ENCODE measurements at places on chromosomes 12 and 14.

DNA sequence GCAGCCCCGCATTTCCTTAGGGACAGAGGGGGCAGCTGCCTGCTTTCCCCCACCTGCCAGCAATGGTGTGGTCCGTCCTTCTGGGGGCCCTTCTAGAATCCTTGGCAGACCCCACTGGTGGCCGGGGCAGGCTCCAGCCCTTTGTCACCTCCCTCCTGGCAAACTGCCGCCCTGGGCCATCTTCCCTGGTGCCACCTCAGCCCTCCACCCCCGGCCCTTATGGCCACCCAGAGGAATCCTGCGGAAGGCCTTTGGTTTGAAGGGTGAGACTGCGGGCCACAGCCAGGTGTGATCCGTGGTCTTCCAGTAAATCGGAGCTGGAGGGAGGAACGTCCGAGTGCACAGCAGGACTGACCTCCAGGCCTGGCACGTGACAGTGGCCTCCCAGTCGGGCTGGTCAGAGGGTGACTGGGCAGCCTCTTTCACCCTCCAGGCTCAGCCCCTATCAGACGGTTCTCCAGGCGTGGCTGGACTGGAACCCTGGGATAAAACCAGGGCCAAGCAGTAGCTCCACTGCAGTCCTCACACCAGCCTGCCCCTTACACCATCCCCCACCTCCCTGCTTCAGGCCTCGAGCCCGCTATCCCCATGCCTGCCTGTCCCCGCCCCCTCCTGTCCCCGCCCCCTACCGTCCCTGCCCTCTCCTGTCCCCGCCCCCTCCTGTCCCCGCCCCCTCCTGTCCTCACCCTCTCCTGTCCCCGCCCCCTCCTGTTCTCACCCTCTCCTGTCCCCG lies 12.4 kb downstream of the FBRSL1 start:
- no peak for DNase-seq

DNA sequence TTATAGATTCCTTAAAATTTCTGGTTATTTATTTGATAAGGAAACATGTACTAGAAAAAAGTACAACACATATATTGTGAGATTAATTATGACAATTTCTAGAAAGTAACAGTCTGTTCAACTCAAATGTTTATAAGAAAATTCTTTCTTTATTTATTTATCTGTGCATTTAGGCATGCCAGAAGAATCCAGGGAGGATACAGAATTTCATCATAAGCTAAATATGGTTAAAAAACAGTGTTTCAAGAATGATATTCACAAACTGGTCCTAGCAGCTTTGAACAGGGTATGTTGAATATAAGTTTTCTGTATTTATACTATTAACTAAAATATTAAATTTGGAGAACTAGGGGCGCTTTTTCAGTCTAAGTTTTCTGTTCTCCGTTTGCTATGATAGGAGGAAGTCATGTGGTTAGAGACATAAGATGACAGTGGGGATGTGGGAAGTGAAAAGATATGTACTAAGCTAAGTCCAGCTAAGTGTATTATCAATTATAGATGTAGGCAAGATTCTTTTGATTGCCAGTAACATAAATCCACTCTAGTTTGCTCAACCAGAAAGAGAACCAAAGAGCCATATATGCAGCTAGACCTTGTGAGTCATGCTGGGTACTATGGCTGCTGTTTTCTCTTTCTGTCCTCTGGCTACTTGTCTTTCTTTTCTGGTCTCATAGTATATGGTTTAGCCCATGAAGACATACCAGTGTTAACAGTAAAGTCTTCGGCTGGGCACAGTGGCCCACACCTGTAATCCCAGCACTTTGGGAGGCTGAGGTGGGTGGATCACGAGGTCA lies 39.0 kb downstream of the LRRK2 start:
- no peak for DNase-seq

- no peak for DNase-seq
Observed at GRCh38 chr12:89571491-89572195, 45.8 kb upstream of the POC1B start.

GRCh38 chr12:39586816-39587215 lies 32.8 kb downstream of the ABCD2 start:
- no peak for DNase-seq

DNA sequence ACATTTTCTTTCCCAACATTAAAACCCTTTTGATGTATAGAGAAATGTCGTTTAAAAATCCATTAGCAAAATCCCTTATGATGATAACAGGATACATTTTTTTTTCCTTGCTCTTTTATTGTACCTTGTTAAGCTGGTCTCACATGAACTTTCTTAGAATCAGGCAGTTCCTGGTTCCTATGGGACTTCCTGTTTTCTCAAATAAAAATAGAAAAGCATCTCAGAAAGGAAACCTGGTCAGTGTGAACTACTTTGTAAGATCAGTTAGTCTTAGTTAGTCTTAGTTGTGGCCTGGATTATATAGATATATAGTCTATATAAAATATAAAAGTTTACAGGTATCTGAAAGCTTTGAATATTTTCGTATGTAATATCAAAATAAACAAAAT lies 40.3 kb downstream of the LEMD3 start:
- DNase-seq: no peak

DNA sequence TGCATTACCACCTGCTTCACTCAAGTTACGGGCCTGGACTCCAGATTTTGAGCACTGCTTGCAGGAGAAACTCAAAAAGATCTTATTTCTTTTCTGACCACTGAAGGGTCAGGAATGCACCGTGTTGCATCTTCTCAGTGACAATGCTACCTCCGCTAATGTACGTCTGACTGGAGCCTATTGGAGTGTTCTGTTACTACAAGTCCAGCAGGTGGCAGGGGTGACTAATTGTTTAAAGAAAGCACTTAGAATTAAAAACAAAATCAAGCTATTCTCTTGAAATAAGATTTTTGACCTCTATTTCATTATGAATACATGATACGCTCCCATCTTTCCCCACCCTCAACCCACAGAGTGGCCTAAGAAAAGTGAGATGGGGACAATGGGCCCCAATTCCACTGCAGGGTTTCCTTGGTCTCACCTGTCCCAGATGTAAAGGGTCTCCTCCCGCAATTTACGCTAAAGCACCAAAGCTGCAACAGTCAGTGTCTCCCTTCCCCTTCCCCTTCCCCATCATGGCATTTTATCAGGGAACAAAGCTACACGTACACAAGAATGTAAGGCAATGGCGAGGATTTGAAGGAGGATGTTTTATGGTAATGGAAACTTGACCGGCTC lies 2.2 kb downstream of the TBPL2 start:
- no peak for DNase-seq
